Activated CD4-positive, CD25-positive, alpha-beta regulatory T cell (primary cell): ENCODE measurements at places on chromosomes 2 and 18.
A peak's percentile ranks its signal among the peaks of the same experiment; 100 is the strongest.

DNA sequence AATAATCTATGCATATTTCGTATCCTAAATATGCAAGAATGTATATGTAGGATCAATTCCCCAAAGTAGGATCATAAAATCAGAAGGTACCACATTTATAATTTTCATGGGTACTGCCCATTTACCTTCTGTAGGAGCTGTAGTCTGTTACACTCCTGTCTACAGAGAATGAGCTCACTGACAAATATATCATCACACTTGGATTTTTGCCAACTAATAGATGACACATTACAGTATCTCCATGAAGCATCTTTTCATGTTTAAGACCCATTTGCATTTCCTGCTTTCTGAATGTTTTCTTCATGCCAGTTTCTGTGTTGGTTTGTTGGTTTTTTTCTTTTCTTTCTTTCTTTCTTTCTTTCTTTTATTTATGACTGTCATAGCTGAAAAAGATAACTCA is 70.9 kb upstream of the EML6 start:
- no peak for DNase-seq

DNA sequence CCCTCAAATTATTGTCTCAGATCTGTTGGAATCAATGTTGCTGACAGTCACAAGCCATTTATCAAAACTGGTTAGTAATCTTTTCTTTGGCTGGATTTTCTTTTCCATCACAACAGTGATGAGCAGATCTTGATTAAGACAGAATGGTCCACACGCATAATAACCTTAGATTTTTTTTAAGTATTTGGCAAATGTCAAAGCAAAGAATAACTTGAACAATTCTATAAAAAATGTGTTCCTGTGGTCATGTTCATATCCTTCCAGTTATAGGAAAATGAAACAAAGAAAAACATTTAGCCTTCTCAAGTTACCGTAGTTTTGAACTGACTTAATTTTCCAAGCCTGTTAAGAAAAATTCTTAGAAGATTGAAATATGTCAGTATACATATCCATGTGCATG is 659.9 kb upstream of the ID2 start:
- DNase-seq, result no peak

GRCh38 chr2:224159345-224159928 is 120.4 kb upstream of the SERPINE2 start:
- DNase-seq, result no peak

GRCh38 chr18:7202169-7202568 is 28.7 kb upstream of the LRRC30 start:
- no peak for DNase-seq

GRCh38 chr2:191020742-191021381 is 6.9 kb upstream of the STAT1 start:
- DNase-seq, result peak; percentile 42

DNA sequence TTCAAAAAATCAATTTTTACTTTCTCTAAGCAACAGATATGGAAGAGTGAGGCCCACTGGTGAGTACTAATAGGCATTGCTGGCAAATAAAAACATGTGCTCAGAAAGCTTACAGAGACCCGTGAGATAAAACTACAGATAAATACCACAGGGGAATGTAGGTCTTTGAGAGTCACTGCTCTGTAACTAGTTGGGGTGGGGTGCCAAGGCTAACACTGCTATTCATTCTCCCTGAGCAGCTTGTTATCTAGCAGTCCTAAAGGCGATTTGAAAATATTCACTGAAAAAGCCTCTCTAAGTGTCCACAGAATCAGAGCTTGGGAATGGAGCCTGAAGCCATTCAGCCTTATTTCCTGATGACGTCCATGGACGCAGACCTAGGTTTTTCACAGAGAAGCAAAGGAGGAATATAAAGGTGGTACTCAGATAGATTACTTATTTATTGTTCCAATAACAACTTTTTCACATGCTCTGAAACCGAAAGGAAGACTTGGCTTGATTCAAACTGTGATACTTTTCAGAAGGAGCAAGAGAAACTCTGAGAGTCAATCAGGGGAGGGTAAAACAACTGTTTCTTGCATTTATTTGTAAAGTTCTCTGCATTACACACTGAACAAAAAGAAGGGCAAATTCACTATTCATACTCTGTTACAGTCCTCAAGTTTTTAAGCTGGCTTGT is 188.4 kb downstream of the PPP1R1C start:
- no peak for DNase-seq

- no peak for DNase-seq
Observed at GRCh38 chr18:24369426-24369825, 28.2 kb downstream of the OSBPL1A start.

DNA sequence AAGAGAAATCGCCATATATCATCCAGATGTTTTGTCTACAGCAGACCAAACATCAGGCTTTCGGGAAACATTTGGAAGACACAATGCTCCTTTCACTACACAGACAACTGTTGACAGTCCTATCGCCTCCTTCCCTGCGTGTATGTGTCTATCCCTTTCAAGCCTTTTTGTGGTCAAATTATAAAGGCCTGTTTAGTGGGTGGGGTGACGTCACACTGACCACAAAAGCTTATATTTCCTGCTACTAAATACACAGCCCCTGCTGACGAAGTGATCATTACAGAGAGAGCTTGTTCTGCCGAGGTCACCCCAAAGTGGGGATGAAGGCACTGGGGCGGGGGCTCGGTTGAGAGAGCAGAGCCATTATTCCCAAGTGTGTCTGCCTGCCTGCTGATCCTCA is 302.7 kb upstream of the TNP1 start:
- no peak for DNase-seq

DNA sequence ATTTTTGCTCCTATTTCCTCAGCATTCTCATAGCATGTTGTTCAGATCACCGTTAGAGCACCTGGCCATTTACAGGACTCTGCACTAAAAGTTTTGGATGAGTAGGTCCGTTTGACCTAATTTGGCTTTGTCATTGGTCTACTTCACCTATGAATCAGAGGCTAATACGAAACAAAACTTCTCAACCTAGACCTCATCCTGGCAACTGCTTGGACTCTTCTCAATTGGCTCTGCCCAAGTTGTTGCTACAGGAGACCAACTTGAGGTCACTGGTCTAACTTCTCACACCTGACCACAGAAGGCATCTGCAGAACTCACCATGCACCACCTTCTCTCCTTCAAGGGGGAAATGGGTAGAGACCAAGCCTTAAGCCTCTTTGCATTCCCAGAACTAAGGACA is 663.7 kb downstream of the PLCL1 start:
- no peak for DNase-seq

DNA sequence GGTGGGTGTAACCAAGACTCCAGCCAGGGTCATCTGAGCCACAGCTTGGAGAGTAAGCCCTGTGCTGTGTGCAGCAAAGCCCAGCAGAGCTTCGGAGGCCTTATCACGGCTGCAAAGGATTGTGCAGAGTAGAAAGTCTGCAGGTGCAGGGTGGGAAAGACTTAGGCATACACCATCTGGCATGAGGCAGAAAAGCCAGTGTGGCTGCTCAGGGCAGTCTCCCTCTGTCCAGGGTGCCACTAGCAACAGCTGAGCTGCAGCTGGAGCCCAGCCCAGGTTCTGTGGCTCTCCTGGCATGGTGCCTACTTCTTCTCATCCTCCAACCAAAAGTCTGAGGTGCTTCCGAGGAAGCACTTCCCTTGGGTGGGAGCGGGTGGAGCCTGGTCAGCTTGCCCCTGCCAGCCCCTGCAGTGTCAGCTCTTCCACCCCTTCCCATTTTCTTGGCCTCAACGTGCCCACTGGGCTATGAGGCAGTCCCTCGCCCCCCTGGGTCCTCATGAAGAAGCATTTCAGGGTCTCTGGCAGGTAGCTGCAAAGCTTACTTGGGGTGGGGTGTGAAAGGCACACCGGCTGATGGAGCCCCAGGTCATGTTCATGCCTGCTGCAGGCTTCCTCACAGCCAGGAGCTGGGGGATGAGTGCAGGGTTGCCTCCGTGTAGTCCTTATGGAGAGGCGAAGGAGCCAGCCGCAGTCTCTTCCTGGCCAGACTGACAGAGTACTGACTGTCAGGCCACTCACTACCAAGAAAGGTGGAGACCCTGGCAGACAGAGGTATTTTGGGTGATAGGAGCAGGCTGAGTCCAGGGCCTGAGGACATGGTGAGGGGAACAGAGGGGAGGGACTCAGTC is 4.8 kb downstream of the AMER3 start:
- DNase-seq, result no peak

- no peak for DNase-seq
Observed at GRCh38 chr2:72828840-72829507, 3.1 kb upstream of the EXOC6B start.

GRCh38 chr2:217749008-217749407 is 253.8 kb downstream of the TNS1 start:
- no peak for DNase-seq

GRCh38 chr2:10810202-10811161 is 2.1 kb downstream of the PDIA6 start:
- no peak for DNase-seq

DNA sequence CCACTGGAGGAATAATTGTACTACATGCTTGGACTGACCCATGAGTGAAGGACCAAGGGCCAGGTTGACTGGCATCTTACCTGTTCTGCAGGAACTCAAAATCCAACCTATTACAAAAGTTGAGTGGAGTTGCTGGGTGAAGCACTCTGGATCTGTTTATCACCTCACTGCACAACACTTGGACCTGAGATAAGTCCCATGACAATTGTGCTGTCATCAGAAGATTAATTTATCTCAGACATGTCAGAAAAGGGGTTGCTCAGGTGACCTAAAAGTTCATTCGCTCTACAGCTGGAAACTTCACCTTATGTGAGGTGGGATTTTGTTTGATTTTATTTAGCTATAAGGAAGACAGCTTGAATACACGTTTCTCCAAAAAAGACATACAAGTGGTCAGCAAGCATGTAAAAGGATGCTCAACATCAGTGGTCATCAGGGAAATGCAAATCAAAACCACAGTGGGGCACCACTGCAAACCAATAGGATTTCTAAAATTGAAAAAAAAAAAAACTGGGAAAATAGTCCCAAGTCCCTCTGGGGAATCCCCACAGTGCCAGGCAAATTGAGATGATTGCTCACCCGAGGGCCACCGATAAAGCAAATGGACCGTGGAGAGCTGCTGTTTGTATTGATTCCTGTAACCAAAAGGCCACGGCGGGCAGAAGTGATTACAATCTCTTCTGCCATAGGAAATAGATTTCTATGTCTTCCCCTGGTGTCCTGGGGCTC is 65.8 kb upstream of the SLC35F5 start:
- no peak for DNase-seq

DNA sequence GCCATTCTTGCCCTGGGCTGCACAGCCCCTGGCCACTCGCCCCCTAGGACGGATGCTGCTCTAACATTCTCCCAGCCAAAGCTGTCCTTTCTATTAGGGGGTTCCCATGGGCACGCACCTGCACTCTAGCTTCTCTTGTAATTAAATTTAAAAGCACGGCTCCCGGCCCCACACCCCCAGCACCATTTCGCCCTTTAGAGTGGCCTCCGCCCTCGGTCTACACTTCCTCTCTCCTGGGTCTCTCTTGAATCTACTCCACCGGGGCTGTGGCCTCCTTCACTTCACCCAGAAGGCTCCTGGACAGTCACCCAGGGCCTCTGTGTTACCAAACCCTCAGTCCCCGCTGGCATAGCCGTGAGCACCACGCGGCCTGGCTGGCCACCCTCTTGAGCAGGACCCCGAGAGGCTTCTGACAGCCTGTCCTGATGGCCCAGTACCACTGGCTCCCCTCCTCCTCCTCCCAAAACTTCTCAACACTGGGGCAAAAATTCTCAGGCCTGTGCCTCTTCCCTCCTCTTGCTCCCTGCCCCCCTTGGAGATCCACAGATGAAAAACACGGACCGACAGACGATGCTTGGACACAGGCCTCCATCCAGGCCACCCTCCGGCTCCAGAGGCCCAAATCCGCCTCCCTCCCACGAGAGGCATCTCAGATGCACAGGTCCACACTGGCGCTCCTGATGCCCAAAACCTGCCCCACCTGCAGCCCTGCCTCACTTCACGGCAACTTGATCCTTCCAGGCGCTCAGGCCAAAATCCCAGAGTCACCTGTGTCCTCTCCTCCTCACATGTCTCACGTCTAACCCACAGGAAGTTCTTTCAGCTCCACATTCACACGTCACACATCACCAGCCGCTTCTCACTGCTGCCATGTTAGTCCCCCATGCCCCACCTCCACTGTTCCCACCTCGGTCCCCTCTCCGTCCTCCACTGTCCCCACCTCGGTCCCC is 6.9 kb upstream of the RAB17 start:
- no peak for DNase-seq

DNA sequence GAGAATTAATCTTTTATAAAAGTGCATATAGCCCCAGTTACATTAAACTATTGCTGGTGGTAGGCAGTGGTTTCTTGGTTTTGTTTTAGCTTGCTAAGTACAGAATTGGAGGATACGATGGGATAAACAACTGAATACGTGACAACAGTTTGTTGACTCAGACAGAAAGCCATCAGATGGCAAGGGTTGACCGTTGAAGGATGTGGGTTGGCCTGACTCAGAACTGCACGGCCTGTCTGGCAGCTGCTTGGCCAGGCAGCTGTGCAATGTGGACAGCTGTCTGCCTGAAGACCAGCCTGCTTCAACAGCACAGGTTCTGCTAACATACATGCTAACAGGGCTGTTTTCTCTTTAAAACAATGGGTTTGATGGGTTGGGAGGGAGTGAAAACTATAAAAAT is 46.6 kb downstream of the PRKRA start:
- no peak for DNase-seq

- DNase-seq, result no peak
Observed at GRCh38 chr2:47251404-47251675, 96.2 kb upstream of the STPG4 start.

GRCh38 chr2:40513201-40513600 is 61.3 kb upstream of the SLC8A1 start:
- no peak for DNase-seq

DNA sequence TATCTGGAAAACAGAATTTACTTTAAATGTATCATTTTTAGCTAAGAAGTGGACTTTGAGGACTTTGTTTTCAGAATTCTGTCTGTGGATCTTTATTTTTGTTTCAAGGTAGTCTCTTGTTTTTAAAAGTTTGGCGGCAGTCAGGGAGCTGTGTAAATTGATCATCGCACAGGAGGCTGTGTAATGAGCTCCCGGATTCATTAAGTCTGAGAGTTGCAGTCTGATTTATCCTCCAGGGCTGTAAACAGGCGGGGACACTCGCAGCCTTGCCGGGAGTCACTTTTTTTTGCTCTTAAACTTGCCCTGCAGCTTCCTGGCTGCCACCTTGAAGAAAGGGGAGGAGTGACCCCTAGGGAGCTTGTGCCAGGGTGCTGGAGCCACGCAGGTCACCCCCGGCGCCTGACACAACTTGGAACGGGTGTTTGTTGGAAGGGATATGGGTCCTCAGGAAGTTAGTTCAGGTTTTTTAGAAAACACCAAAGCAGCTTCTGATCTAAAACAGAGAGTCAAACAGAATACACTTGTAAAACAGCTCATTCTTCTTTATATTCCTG is 76.2 kb downstream of the DCDC2C start:
- no peak for DNase-seq

GRCh38 chr2:224417361-224417729 is 15.4 kb upstream of the FAM124B start:
- DNase-seq, result no peak

GRCh38 chr18:79847606-79848293 is 50.0 kb downstream of the KCNG2 start:
- DNase-seq, result no peak

- DNase-seq, result no peak
Observed at GRCh38 chr2:125855204-125855603, 800.8 kb upstream of the GYPC start.

GRCh38 chr2:25743132-25743830 is 69.9 kb upstream of the DTNB start:
- DNase-seq, result no peak

- DNase-seq, result no peak
Observed at GRCh38 chr18:9751371-9752031, 43.4 kb downstream of the RAB31 start.

- no peak for DNase-seq
Observed at GRCh38 chr2:223897669-223898330, 47.3 kb downstream of the WDFY1 start.
